ENCODE measurements at places on chromosomes 7 and 10. TPM values are rescaled to one million over a fixed set of nuclear protein-coding genes. Genes with fewer than 3 reads are reported as not detected.

DNA sequence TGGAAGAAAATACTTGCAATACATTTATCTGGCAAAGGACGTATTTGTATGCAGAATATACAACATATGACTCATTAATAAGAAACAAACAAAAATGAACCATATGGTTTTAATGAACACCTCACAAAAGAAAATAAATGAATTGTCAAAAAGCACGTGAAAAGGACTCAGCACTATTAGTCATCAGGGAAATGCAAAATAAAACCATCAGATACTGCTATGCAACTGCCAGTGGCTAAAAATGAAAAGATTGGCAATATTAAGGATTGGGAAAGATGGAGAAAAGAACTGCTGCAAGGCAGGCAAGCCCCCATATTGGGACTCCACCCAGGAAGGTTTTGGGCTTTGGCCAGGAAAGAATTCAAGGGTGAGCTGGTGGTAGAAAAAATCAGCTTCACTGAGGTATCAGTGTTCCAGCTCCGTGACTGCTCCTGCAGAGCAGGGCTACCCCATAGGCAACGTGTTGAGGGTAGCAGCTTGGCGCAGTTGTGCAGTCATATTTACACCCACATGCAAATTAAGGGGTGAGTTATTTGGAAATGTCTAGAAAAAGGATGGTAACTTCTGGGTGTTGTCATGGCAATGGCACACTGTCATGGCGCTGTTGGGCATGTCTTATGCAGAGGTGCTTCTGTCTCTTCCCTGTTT, 72.7 kb downstream of the CUBN start:
- DNase-seq: no peak

LBX1 gene
- total RNA-seq: not detected

GRCh38 chr10:21797984-21798765, 205.4 kb downstream of the DNAJC1 start:
- no peak for DNase-seq

PRSS37 gene
- not detected for total RNA-seq

ZNF365 gene
- total RNA-seq: 22.0 TPM

DNA sequence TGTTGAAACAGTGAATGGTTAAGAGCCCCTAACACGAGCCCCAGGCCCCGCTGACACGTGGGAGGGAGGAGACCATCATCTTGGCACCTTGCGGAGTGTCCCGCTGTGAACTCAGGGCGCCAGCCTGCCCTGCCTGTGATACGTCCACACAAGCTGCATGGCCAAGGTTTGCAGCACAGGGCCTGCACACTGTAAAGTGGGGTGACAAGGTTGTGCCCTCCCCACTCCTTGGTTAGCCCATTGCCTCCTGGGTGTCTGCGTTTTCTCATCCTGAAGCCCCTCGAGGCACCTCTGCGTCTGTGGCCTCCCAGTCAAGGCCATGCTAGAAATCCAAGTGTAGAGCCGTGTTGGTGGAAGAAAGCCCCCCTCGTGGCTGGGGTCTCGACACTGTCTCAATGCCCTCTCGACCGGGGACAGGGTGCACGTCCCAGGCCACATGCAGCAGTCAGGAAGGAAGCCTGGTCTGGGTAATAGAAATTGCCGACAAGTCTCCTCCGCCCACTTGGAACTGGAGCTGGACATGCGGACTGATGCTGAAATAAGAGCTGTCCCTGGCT, 192.1 kb downstream of the DNAJB6 start:
- no peak for DNase-seq
